ENCODE measurements at places on chromosomes 16 and 17.

DNA sequence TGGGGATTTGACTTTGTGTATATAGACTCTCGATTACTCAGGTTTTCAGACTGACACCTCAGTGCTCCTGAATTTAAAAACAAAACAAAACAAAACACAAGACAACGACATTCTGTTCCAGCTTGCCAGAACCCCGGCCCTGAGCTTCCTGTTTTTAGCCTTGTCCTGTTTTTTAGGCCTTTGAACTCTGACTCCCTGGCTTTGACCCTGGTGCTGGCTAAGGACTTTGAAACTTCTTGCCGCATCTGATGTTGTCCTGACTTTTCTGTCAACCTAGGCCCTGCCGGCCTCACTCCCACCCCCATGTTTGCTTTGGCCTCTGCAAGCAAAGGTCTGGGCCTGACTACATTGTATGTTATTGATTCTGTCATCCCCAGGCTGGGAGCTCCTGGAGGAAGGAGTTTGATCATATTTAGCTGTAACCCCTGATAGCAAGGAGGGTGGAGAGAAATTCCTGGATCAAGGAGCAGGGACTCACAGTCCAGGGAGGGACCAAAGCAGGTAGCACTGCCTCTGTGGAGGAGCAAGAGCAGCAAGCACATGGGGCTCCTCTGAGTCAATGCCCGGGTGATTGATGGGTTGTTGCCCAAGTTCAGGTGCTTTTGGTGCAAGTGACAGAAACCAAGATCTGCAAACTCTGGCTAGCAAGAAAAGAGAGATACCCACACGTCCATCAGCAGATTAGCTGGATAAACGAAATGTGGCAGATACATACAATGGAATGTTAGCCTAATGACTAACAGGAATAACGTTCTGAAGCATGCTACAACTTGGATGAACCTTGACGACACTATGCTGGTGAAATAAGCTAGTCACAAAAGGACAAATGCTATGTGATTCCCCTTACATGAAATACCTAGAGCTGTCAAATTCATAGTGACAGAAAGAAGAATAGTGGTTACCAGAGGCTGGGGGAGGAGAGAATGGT is 7.7 kb downstream of the CCL16 start:
- DNase-seq, result no peak

- no peak for DNase-seq
Observed at GRCh38 chr16:89074803-89075688, 18.6 kb upstream of the ACSF3 start.

DNA sequence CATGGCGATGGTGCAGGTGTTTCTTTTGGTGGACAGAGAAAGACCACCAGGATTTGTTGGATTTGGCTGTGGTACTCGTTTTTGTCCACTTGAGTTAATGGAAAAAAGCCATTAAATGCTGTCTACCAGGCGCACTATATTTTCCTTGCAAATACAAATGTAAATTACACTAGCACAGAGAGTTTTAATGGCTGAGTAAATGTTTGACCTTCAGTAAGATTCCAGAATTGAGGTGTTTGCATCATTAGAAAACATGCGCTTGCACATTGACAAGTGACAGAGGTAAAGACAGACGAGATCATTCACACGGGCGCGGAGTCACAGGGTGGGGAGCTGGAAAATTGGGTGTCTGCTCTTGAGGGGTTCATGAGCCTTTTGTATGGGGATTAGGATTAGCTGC is 53.5 kb upstream of the AKTIP start:
- no peak for DNase-seq

GRCh38 chr16:23784811-23785447 is 30.1 kb downstream of the CHP2 start:
- no peak for DNase-seq

DNA sequence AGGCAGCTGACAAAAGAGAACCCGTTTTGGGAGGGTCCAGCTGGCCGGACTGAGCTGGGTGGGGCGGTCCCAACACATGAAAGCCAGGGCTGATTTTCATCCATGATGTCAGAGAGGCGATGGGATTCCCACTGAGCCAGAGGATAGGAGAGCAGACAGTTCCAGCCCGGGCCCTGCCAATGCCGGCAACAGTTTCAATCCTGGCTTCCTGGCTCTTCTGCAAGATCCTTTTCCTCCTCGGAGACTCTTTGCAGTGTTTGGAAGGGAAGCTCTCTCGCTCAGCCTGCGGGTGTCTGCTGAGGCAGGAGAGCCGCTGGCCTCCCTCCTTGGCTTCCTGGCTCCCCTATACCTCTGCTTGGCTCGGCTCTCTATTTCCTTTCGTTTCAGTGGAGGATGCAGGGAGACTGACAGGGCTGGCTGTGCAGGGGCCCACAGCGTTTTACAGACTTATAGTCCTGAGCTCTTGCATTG is 145.5 kb upstream of the SOX9 start:
- no peak for DNase-seq

DNA sequence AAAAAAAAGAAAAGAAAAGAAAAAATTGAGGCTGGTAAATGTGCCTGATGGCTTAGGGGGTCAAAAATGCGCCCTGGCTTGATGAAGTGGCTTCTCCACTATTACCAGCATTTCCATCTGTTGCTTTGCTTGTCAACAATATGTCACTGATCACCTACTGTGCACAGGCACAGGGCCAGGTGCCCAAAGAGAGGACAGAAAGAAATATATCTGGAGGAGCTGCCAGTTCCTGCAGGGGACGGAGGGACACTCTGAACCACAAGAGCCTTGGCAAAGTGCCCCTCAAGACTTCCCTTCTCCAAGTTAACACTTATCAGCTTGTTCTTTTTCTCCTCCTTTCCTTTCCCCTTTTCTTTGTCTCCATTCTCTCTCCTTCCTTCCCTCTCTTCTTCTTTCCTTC is 34.7 kb downstream of the GINS3 start:
- DNase-seq, result no peak

DNA sequence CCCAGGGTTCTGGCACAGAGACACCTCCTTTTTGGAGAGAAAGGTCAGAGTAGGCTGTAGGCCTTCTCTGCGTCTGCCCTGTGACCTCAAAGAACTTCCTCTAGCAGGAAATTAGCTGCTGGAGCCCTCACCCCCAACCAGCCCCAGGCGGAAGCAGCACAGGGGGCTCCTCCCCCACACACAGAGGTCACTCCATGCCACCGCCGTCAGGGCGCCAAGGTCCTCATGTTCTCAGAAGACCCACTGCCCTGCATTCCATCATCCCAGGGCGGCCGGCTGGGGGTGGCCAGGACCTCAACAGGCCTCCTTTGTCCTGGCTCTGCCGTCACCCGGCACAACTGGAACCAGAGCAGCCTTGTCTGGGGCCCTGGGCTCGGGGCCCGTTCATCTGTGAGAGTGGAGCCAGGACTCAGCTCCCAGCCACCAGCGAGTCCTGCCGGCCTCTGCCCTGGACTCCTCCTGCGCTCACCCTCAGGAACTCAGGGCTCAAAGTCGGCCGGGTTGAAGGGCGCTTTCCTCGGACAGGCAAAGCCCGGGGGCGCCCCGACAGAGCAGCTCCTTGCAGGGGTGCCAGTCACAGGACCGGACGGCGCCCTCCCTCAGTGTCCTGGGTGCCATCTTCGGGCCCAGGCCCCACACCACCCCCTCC is 1.2 kb downstream of the TMC6 start:
- DNase-seq, result no peak

DNA sequence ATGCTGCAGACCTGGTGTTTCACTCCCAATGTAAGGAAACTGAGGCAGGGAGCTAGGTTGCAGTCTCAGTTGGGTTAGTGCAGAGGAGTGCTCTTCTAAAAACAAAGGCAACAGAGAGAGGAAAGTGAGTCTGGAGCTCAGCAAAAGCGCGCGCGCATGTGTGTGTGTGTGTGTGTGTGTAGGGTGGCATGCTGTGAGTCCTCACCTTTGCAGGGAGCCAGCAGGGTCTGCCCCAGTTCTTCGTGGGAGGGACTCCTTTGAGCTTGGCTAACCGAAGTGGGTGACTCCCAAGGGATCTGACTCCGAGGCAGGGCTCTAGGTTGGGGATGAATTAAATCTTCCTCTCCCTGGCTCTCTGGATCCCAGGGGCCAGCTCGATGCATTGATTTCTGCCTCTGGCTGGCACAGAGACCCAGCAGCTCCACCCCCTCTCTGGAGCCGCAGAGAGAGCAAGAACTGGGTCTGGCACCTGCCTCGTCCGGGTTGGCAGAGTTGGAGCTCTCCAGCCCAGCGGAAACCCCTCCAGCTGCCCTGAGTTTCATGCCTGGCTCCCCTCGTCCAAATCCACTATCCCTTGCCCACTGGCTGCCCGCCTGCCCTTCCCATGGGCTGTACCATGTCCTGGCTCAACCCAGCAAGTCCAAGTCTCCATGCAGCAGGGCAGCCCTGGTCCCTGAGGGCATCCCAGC is 1.3 kb upstream of the BTBD17 start:
- no peak for DNase-seq

GRCh38 chr17:69300222-69300621 is 26.7 kb downstream of the ABCA5 start:
- no peak for DNase-seq

- DNase-seq, result no peak
Observed at GRCh38 chr16:83266848-83267553, 540.8 kb upstream of the HSBP1 start.

GRCh38 chr16:78773291-78773702 is 673.8 kb downstream of the WWOX start:
- no peak for DNase-seq

GRCh38 chr17:8044819-8045810 is 6.3 kb downstream of the ALOX15B start:
- DNase-seq, result no peak

- no peak for DNase-seq
Observed at GRCh38 chr17:62017912-62018311, 47.2 kb downstream of the MED13 start.

- DNase-seq, result no peak
Observed at GRCh38 chr17:28570716-28571360, 486 bp downstream of the PIGS start.

GRCh38 chr17:75475144-75475835 is 18.9 kb downstream of the TMEM94 start:
- DNase-seq, result no peak

All from neuronal stem cell (in vitro differentiated cells).